ENCODE measurements at places on chromosomes 4 and X.

DNA sequence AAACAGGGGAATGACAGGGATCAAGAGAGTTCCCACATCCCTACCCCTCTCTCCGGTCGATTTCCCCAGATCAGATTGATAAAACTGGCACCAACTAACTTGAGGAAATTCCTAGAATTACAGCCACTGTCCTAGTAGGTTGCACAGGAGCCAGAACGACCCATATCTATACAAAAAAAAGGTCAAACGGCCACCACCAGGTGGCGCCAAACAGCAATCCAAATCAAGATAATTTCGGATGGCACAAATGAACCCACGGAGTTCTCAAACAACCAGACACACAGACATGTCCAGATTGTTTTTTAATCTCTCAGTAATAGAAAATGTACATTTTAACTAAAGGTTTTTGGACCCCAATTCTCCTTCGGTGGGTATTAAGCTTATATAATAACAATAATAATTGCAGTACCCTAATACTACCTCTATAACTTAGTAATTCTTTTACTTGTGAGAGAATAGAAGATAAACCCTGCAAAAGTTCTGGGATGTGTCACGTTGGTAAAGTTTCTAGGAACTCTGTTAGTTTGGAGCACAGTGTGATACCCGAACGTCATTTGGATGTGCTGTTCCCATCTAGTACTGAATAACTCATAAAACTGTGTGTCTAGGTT is 212.6 kb downstream of the SPOCK3 start:
- no peak for DNase-seq

GRCh38 chr4:61605984-61606383 is 405.9 kb downstream of the ADGRL3 start:
- DNase-seq: no peak

GRCh38 chr4:113469926-113470325 is 291.6 kb downstream of the CAMK2D start:
- DNase-seq: no peak

GRCh38 chrX:93420525-93421082 is 252.8 kb downstream of the NAP1L3 start:
- DNase-seq: no peak

DNA sequence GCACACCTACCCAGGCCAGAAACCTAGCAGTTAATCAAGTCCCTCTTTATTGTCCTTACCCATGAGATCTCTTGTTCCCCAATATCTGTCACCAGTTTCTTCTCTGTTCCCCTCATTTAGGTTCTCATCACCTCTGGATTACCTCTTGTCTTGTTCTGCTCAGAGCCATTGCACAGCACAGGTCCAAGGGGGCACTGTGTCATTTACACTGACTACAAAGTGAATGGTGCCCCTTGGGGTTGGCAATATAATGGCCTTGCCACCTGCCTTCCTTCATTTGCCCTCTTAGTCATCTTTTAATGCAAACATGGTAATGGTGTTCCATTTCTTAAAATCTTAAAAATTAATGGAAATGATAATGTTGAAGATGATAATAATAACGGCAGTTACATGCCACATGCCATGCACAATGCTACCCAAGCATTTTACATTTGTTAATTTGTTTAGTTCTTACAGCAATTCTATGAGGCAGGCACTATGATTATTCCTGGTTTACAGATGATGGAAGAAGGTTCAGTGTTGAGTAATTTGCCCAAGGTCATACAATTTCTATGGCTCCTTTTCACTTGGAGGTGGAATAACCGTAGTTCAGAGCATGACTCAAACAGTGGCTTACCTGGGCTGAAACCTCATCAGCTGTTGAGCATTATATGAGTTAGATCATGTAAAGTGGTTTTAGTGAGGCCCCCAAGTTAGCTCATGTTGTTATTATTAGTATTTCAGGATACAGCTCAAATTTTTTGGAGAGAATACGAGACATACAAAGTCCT is 117.9 kb downstream of the RASL11B start:
- no peak for DNase-seq

DNA sequence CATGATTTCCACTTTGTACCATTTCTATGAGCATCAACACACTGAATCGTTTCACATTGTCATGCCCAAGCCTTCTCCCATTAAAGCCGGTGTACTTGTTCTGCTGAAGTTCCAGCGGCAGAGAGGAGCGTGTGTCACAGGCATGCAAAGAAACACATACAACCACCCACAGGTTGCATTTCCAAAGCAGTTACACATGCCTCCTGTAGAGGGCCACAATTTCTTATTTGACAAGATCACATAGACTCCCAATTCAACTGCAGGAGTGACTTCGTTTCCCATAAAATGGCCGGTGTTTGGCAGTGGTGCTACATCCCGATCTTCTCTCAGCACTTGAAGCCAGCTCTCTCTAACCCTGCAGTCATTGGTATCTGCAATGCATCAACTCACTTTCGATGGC is 992.6 kb downstream of the NLGN4X start:
- no peak for DNase-seq

GRCh38 chrX:118338930-118339329 is 7.0 kb upstream of the WDR44 start:
- no peak for DNase-seq

DNA sequence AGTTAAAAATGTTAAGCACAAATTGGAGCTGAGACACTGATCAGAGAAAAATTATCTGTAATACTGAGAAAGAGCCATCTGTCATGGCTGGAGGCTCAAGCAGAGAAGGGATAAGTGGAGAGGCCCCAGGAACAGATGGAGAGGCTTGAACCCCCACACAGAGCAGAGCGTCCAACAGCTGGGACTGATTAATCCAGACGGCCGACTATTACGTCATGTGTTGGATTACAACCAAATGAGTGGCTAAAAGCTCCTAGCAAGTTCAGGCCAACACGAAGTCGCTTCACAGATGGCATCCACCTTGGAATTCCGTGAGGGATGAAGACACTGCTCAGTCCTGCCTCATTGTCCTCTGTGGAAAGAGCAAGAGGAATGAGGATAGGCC is 57.7 kb upstream of the ATXN3L start:
- no peak for DNase-seq

DNA sequence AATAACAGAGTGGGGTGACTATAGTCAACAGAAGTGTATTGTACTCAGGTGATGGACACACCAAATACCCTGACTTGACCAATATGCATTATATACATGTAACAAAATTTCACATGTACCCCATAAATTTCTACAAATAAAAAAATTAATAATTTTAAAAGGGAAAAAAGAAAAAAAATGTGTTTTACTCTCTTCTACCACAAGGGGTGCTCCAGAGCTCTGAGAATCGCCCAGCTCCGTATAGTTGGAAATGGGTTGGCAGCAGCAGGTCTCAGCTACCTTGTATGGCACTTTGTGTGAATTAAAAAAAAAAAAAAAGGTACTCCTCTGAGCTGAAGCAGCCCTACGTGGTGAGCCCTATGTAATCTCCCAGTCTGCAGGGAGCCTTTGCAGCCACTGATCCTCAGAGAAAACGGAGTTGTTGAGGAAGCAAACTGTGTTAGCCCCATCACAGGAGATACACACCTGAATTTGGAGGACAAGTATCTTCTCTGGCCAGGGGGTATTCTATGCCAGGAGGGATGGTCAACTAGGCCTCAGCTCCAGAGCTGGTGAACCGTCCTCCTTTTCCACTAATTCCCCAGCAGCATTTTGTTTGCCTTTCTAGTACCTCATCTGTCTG is 17.2 kb upstream of the POLA1 start:
- DNase-seq: no peak

- no peak for DNase-seq
Measured at GRCh38 chrX:137930533-137930932, 364.6 kb downstream of the ZIC3 start.

DNA sequence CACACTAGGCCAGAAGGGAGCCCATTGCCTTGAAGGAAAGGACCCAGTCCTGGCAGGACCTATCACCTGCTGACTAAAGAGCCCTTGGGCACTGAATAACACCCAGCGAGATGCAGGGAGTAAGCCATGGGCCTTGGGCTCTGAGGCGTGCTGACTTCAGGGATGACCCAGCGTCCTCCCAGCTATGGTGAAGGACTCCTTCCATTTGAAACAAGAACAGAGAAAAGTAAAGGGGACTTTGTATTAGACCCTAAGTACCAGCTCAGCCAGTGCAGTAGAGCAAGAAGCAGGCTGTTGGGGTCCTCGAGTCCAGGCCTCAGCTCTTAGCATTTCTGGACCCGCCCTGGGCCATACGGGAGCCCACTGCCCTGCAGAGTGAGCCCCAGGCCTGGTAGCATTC is 5.1 kb downstream of the ETDA start:
- no peak for DNase-seq

DNA sequence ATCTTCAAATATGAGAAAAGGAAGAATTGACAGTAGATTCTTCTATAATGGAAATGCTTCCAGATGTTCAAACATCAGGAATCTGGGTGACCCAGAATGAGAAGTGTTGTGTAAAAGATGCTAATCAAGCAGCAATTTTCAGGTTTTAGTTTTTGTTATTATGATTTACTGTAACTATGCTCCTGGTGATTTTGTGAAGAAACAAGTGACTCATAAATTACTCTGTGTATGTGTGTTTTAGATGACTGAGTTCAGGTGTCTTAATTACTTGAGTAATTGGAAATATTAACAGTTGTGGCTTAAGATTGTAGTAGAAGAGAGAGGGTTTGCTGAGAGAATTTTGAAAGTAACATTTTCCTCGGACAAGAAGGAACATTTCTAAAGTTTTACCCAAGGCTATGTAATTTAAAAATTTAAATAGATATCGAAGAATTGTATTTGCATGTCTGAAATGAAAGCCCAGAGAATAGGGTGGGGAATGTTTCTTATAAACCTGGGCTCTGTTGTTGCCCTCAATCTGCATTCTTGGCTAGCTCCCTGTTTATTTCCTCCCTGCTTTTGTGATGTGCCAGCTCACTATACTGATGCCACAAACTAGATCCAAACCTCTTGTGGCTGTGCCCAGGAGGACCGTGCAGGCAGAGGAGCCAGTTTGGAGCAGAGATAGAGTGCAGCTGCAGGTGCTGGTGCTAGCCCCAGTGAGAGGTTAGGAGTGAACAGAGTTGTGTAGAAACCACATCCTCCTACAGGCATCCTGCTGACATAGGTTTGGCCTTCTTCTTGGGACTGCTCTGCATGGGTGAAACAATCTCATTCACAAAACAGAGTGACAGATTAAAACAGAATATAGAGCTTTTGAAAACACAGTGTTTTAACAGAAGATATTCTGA is 25.4 kb upstream of the TNIP3 start:
- DNase-seq: no peak

DNA sequence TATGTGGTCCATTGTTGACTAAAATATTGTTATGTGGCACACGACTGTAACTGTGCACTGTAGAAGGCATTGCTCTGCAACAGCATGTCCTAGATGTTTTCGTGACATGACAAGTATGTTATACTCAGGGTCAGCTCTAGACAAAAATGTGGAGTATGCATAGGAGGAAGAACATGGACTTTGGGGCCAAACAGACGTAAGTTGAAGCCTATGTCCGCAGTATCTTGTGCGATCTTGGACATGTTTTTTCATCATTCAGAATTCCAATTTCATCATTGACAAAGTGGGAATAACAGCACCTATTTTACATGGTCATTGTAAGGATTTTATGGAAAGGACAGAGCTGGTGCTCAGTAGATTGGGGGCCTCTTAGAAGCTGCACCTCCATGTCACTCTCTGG is 27.7 kb upstream of the PROM1 start:
- DNase-seq: no peak

- DNase-seq: peak; percentile 29
Measured at GRCh38 chr4:109803924-109804571, 2.2 kb upstream of the CFI start.

DNA sequence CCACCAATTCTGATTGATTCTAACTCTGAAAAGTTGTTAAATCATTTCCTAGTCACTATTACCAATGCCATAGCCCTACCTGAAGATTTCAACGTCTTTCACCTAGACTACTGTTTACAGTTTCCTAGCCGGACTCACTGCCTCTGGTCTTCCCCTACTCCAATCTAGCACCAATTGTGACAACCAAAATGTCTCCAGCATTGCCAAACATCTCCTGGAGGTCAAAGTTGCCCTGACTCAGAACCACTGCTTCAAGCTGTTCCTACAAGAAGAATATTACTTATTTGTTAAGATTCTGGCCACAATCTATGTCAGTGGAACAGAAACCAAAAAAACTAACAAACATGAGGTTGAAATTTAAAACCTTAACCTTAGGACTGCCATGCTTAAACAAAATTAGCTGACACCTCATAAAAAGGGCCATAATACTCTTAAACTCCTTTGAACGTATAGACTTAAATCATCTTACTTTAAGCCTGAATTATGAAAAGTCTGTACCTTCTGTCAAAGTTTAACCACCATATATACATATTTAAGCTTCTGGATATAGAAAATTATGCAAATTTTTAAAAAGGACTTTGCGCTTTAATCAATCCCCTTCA is 2.1 kb downstream of the PDS5A start:
- DNase-seq: no peak
